ENCODE measurements at places on chromosomes 2 and 18.

GRCh38 chr2:116988303-116988702 is 826.2 kb upstream of the DDX18 start:
- no peak for DNase-seq

GRCh38 chr2:15964936-15965563 is 24.7 kb downstream of the MYCN start:
- DNase-seq: no peak

- no peak for DNase-seq
Measured at GRCh38 chr2:112277596-112278220, 2.3 kb downstream of the ZC3H6 start.

DNA sequence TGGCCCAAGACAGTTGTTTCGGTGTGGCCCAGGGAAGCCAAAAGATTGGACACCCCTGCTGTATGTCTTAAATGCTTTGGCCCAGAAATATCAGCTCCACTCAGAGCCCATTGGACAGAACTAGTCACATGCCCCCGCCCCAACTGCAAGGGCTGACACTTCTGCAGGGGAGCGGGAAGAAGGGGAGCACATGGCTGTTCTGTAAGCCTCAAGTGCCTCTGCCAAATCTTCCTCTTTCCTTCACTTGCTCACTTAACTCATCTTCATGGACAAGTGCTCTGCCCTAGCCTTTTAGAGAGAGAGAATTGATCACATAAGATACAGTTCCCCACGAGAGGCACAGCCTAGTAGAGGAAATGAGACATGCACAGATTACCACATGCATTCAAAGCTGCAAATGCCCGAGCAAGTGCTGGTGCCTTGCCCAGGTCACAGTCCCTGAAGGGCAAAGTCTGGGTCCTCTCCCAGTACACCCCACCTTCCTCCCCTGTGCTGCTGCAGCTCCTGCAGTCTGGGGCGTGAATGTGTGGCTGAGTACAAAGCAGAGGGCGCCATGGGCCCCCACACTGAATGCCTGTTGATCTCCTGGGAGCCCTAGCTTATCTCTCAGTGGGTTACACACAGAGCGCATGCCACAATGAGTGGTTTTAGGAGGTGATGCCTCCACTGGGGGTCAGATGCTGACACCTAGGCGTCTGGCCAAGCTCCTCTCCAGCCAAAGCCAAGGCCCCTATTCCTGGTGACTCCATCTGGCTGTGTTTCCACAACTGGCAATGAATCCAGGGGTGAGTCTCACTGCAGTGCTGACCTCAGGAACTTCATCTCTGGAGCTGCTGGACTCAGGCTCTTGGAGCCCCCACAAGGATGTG is 135.3 kb downstream of the CTIF start:
- no peak for DNase-seq

DNA sequence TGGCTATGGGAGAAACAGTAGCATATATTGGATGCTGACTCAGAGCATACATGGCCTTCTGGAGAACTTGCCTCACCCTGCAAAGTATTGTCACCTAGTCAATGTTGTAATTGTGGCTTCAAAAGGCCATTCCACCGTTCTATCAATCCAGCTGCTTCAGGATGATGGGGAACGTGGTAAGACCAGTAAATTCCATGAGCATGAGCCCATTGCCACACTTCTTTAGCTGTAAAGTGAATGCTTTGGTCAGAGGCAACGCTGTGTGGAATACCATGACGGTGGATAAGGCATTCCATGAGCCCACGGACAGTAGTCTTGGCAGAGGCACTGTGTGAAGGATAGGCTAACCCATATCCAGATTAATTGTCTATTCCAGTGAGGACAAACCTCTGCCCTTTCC is 1300.1 kb upstream of the ACVR2A start:
- DNase-seq: no peak

DNA sequence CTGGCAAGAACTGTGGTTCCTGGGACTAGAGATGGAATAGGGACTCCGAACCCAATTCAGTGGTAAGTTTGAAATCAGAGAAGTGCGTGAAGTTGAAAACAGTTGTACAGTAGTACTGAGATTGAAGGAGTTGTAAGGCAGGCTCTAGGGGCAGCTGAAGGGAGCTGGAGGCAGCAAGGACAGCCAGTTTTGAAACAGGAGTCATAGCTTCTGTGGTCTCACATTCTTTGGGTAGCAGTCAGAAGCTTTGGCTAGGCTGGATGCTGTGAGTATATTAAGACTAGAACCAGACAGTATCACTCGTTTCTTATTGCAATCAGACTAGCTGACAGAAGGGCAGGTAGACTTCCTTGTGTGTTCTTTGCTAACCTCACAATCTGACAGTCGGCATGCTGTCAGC is 64.5 kb upstream of the ADAM23 start:
- no peak for DNase-seq

DNA sequence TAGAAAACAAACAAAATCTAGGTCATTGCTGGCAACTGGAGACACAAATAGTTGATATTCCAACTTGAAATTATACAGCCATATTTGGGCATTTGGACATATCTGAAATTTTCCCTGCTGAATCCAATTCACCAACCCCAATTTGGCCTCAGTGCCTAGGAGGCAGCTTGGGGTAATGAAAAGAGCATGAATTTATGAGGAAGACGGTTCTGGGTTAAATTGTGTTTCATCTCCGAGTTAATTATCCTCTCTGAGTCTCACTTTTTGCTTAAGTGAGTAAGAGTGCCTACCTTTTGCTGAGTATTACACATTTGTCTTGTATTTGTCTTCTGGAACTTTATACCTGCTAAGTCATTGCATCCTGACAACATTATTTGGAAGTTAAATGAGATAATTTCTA is 1906.8 kb upstream of the PIK3C3 start:
- DNase-seq: no peak

DNA sequence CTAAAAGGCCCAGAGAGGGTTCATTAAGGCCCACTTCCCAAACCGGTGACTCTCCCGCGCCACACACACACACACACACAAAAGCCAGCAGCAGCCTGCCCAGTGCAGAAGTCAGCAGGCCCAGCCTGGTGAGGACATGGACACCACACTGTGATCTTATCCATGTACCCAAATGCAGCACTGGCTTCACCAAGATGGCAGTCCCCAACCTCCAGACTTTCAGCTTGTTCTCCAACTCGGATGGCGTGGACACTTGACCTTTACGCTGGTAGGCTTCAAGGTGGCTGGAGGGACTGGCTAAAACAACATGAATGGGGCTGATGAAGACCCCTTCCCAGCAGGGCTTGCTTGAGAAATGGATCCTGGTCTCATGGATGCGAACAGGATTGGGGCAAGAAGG is 50.4 kb downstream of the TNS1 start:
- no peak for DNase-seq

DNA sequence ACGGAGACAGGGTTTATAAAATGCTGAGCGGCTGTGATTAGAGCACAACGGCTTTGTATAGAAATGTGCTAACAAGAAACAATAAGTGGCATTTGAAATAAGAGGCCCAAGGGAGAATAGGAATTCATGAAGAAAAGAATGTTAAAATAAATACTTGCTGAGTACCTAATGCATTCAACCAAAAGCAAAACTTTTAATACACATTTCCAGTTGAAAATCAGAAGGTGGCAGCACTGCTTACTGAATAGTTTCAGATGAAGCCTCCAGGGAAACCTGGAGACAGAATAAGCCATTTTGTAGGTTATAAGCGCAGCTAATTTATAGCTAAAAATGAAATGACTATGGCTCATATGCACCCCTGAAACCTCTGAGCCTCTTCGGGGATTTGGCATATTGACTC is 286.6 kb downstream of the DPP10 start:
- DNase-seq: no peak

DNA sequence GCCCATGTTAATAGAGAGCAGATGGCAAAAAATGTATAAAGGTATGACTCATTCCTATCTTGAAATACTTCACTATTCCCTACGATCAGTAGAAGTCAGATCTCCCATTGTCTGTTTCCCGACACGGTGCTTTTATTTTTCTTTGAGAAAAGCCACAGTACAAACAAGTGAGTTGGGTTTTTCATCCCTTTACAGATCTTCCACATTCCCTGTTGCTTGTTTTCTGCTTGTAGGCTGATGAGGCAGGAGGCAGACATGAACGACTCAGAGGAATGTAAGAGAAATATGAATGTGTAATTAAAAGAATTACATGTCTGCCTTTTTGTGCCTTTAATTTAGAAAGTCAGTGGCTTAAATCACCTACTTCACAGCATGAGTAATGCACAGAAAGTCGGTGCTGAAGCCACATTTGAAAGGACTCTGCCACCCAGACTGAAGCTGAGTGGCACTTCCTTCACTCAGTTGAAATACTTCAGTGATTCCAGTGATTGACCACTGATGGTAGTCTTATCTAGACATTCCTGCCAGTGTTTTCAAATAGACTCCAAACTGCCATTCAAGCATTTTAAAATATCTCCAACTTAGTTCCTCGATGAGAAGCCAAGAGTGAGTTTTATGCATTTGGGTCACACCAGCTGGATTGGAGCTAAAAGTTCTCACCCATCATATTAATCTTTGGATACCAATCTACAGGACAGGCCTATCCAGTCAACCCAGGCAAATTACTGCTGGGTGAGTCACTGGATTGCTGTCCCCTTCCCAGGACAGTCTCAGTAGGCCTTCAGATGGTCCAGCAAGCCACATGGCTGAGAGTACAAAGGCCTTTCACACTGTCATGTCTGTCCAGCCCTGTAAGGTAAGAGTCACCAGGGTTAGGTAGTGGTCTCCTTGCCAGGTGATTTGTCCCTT is 79.0 kb downstream of the COLEC12 start:
- DNase-seq: no peak

- no peak for DNase-seq
Measured at GRCh38 chr2:55932843-55933242, 9.3 kb upstream of the EFEMP1 start.

DNA sequence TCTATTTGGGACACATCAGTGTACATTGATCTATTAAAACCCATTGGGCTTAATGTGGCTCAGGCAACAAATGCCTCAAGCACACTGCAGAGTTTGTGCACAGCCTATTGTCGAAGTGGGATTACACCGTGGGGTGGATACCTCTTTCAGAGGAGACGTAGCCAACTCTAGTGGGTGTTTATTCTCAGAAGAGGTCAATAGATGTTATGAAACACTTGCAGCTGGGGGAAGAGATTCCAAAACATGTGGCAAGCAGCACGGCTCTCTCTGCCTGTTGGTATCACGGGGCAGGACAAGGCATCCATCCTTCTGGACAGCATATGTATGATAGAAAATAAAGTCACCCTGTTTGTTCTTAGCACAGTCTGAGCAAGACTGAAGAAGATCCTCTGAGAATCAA is 121.4 kb upstream of the COPS8 start:
- DNase-seq: no peak

DNA sequence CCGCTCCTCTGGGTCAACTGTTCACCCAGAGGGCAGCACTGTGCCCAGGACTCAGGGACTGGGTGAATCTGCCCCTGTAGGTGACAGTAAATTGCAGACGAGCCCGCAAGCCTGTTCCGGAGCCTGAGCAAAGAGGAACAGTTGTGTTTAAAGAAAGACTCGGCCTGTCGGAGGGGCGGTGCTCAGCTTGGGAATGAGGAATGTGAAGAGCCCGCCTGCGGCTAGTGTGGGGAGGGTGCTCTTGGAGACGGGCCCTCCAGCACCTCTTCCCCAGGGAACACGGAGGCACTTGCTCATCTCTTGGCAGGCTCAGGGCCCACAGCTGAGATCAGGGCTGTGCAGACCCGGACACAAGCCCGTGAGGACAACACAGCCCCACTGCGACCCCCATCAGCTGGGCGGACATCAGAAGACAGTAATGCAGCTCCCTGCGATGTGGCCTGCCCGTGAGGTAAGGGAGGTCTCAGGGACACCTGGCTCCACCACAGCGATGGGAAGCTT is 299.0 kb downstream of the NDUFA10 start:
- DNase-seq: no peak

DNA sequence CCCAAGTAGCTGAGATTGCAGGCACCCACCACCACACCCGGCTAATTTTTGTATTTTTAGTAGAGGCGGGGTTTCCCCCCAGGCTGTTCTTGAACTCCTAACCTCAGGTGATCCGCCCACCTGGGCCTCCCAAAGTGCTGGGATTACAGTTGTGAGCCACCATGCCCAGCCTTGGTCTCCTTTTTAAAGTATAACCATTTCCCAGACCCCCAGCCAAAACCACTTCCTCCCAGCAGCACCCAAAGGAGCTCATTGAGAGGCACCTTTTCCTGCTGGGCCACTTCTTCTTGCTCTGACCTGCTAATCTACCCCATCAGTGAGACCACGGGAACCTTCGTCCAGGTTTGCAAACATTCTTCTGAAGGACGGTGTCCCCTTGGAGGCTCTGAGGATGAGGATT is 69.9 kb downstream of the INPP5D start:
- no peak for DNase-seq

GRCh38 chr2:98516571-98516970 is 71.9 kb downstream of the INPP4A start:
- DNase-seq: no peak

DNA sequence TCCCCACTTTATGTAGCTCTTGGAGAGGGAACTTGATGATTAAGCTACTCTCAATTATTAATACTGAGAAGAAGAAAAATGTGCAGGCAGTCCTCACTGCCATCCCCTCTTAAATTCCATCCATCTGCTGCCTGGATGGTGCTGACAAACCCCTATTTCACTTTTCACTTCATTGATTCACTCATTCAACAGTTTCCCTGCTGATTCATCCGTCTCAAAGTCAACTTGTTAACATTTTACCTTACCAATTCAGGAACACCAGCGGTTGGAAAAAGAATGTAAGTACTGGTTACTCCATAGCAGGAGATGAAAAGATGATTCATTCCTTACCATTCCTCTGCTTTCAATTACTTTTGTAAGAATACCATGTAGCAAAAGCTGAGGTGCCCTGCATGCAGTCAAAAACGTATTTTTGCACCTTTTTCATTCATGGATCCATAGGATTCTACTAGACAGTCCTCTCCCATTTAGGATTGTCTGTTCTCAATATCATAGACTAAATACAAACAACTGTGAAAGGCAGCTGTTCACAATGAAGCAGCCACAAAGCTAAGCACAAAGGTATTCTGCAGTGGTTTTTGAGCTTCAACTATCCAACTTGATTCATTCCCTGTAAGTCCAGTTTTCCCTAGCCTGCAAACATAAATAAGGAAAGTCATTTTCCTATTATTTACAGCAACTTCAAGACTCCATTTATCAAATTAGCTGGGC is 262.0 kb downstream of the MREG start:
- DNase-seq: no peak

DNA sequence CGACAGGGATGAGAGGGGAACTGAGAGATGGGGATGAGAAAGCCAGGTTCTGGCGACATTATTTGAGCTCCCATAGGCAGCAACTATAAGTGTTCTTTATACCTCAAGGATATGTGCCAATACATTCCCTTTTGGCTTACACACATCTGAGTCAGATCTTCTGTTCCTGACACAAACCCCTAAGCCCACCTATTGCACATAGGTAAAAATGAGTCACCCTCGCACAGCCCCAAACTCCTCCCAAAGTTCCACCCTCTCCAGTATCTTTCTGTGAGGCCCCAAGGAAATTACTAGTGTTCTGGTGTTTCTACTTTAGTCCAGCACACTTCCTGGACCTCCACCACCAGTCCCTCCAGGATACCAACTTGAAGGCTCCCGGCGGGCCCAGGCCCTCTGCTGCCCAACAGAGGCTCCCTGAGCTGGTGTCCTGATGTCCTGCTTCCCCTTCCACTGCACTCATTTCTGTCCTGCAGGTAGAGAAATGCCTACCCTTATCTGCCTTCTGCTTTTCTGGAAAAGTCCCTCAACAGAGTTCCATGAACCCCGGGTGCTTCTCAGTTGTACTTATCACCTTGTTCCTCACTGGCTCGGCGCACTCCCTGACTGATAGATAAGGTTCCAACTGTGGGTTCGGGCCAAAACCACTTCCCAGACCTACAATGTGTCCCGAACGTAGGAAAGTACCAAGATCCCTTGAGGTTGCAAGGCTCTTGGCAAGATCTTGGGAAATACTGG is 125.5 kb downstream of the EN1 start:
- DNase-seq: no peak

GRCh38 chr2:196160101-196160500 is 11.3 kb downstream of the STK17B start:
- DNase-seq: peak; percentile 82

Measured in CD4-positive, alpha-beta T cell treated with Interleukin-6 at 100 ng/mL for 8 hours (primary cell).